CD4-positive, alpha-beta T cell treated with Interleukin-6 for 4 hours (primary cell): ENCODE measurements at places on chromosomes 3 and 15.
A peak's percentile ranks its signal among the peaks of the same experiment; 100 is the strongest.

- peak; percentile 4 for DNase-seq
These were observed 8.6 kb upstream of the SST start for GRCh38 chr3:187678726-187679268.

GRCh38 chr3:105979961-105980360 lies 111.1 kb upstream of the CBLB start:
- no peak for DNase-seq

- DNase-seq, result no peak
These were observed 40.7 kb downstream of the RFT1 start for GRCh38 chr3:53089511-53089910.

DNA sequence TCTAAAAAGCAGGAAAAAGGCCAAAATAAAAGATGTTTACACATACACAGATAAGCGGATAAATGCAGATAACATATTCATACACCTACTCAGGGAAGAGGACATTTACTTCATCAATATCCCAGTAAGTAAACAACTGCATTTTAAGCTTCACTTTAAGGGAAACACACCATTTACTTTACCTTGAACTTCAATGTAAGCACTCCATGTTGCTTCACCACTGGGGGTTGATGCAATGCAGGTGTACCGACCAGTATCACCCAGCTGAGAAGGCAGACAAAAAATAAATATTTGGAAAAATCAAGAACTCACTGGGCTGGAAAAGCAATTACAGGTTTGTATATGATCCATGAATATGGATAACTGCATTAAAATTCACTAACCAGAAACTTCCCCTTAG lies 1099.5 kb downstream of the ROBO1 start:
- DNase-seq, result no peak

GRCh38 chr15:52551762-52552161 lies 17.1 kb downstream of the ARPP19 start:
- DNase-seq, result no peak

DNA sequence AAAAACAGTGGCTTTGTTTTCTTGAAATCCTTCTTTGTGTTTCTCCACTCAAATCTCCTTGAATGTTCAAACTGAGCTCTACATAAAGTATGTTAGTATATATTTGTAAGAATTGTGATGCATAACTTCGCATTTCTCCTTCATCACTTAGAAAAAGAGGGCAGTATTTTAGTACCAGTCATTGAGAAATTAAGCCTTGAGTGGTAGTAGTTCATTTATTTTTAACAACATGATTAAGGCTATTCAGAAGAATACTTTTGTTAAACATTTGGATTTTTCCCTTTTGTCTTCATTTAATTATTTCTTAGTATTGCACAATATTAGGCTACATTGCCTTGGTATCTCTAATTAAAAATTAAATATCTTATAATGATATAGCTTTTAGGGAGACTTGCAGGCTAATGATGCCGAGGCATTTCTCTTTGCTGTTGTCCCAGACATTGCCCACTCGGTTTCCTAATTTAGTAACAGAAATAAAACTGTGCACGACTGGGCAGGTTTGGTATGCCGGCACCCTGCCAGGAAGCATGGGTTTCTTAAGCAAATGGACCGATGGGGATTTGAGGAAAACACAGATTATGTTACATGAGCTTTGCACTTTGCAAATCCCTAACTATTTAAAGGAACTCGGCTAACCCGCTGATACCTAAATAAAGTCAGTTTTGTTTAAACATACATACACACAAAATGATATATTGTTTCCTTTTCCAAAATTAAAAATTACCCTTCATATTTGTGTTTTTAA lies 54.7 kb downstream of the LRRC28 start:
- no peak for DNase-seq

GRCh38 chr15:42104095-42104891 lies 9.9 kb upstream of the PLA2G4D start:
- DNase-seq, result no peak

DNA sequence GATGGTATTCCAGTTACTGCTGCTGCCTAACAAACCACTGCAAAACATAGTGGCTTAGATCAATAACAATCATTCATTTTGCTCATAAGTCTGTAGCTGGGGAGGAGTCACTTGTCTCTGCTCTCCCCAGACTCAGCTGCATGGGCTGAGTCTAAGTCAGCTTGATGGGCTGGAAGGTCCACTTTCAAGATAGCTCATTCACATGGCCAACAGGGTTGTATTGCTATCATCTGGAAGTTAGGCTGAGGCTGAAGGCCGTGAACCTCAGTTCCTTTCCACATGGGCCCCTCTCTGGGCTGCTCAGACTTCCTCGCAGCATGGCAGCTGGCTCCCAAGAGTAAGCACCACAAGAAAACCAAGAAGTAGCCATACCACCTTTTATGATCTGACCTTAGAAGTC lies 28.7 kb upstream of the BFSP2 start:
- no peak for DNase-seq

DNA sequence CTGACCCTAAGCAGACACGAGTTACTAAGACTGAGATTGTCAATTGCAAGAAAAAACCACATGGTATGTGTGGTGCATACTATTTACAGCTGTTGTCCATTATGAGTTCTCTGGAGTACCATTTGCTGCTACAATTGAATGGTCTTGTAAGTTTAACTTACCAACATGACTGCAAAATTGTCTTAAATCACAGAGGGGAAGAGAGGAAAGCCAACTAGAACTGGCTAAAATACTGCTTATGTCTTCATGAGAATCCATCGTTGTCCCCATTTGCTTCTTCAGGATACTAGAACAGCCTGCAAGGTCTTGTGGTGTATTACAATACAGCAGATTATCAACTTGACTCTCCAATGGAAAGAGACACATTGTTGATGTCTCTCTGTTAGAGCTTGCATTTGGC lies 313.2 kb downstream of the AGBL1 start:
- no peak for DNase-seq

GRCh38 chr3:195752546-195753331 lies 32.0 kb downstream of the MUC20 start:
- DNase-seq, result no peak

- DNase-seq, result no peak
These were observed 289.0 kb downstream of the SLC9A9 start for GRCh38 chr3:143559296-143559695.

- DNase-seq, result no peak
These were observed 16.0 kb upstream of the LRRK1 start for GRCh38 chr15:100903168-100903554.

DNA sequence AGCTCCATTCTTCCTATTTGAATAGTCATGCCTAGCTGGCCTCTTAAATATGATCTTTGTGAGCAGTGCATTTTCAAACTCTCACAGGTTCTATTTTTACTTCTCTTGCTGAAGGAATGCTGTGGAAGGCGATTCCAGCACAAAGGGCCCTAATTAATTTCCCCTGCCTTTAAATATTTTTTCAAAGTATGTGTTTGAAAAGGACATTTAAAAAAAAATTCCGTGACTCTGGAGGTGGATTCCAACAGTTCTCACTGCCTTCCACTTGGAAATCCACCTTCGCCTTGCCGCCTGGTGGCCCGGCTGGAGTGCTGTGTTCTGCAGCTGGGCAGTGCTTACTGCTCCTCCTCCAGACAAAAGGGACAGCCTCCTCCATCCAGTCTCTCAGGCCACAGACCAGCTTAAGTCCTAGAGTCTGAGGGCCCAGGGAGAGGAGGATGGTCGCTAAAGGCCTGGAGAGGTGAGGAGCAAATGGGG lies 61.5 kb upstream of the CORO2B start:
- no peak for DNase-seq

- no peak for DNase-seq
These were observed 9.1 kb downstream of the ADAMTS17 start for GRCh38 chr15:100332721-100333120.

DNA sequence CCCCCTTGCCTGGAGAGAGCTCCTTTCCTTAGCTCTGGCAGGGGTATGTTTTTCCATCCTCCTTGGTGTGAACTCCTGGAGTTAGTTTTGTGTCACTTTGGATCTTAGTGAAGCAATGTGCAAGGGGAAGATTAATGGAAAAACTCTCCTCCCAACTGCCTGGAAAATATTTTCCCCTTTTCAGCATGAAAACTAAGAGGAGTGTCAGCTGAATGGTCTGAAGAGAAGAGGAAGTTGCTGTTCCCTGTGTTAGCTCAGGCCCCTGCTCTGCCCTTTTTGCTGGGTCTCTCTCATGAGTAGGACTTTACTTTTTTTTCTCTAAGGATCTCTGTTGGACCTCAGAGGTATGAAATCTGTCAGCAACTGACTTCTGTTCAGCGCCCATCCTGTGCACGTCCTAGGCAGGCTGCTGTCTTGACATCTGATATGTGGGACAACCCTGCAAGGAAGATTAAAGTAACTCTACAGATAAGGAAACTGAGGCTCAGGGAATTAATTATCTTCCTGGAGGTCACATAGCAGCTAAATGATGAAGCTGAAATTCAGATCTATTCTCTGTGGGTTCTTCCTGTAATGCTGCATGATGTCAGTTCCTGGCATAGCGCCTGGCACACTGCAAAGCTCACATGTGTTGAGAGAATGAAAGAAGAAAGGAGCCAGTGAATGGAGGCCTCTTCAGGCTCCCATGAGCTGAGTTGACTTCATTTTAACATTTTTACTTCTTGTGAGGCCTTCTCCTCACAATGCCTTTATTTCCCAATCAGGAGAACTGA lies 109.7 kb upstream of the GALNT15 start:
- DNase-seq, result no peak

DNA sequence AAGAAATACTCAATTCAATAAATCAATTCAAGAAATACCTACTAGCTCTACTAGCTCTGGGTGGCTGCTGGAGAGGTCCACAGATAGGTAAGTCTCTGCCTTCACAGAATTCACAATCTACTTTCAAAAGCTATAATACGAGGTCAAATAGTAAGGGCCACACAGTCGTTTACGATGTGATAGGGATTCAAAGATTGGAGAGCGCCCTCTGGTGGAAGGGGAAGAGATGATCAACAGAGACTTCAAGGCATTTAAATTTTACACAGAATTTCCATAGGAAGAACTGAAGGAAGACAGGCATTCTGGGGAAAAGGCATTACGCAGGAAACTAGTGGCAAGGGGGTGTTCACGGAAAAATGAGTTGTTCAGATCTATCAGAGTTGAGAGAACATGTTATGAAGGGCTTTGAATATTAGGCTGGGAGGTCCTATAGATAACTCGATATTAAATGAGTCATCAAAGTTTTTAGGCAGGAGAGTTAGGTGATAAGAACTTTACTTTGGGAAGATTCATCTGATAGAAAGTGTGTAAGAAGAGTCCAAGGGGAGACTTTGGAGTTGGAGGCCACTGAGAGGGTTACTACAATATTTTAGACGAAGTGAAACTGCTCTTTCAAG lies 128.8 kb downstream of the FRMD5 start:
- DNase-seq, result peak; percentile 61

DNA sequence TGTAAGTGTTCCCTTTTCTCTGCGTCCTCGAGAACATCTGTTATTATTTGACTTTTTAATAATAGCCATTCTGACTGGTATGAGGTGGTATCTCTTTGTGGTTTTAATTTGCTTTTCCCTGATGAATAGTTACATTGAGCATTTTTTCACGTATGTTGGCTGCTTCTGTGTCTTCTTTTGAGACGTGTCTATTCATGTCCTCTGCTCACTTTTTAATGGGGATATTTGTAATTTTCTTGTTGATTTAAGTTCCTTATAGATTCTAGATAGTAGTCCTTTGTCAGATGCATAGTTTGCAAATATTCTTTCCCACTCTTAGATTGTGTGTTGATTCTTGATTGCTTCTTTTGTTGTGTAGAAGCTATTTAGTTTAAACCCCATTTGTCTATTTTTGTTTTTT lies 179.2 kb downstream of the DOCK3 start:
- DNase-seq, result no peak

DNA sequence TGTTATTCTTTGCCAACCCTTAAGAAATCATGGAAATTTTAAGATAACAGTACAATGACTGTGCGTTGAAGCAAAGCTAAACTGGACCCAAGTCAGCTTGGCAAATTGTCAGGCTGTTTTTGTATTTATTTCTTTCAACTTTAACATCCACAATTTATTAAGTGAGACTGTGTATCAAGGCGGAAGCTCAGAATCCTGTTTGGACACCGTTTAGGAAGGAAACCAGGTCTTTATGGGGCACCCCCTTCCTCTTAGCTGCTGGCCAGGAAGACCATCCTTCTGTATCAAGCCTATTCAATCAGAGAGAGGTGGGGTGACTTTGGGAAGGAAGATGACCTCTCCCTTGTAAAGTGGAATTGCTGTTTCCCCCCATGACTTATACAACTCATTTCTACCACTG lies 166.0 kb downstream of the MCTP2 start:
- no peak for DNase-seq

DNA sequence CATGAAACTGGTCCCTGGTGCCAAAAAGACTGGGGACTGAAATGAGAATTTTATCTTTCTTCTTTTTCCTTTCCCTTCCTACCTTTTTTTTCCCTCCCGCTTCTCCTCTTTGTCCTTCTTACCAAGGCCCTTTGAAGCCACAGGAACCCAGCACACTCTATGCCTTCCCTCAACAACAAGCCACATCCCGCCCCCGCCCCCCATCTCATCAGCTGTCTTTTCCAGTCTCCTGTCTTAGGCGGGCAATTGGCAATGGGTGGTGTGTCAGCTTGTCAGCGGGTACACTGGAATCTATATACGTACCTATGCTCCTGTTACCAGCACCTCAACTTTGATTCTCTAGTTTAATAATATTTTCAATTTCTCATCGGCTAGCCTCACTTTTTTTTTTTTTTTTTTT lies 56.3 kb upstream of the CHD2 start:
- DNase-seq, result peak; percentile 66

DNA sequence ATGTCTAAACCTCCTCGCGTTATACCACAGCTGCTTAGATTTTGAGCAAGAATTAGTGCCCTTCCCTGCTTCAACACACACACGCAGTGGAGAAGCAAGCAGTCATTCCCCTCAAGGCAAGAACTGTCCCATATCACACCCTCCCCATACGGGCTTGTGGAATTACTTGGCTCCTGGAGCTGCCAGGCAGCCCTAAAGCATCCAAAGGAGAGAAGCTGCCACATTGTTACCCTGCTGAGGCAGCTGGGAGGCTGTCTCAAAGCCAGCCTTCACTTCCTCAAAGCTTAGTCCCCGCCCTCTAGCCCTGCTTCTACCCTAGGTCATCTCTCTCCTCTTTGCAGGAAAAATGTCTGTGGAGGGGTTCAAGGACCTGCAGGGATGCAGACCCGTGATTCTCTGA lies 153.4 kb downstream of the RORA start:
- no peak for DNase-seq

- no peak for DNase-seq
These were observed 3.7 kb upstream of the FES start for GRCh38 chr15:90880381-90881145.

DNA sequence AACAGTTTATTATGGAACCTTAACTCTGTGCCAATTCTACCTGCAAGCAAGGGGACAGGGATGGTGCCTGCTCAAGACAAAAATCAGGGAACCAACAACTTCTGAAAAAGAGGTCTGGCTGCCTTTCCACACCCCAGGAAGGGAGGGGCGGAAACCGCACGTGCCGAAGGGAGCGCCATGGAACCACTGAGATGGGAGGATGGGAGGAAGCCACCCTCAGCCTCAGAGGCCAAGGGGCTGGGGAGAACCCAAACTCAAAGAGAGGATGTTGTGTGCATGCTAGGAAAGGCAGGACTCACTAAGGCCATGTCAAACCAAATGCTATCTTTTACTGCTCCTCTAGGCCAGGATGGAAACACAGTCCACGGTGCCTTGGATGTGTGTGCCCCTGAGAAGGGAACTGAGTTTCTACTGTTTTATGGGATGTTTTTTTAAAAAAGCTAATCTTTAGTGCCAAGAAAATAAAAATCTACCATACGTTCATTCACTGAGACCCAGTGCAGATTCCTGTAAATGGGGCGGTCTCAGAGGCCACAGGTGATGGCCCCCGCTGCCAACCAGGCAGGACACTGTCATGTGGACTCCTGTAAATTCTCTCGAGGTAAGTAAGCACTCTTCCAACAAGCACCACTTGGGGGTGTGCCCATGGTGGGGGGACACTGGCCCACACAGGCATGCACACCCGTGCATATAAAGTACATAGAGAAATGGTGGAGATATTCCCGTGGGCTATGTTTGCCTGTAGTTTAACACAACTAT lies 20.5 kb downstream of the SRPRB start:
- no peak for DNase-seq
